ENCODE measurements at places on chromosomes 6 and 20.

DNA sequence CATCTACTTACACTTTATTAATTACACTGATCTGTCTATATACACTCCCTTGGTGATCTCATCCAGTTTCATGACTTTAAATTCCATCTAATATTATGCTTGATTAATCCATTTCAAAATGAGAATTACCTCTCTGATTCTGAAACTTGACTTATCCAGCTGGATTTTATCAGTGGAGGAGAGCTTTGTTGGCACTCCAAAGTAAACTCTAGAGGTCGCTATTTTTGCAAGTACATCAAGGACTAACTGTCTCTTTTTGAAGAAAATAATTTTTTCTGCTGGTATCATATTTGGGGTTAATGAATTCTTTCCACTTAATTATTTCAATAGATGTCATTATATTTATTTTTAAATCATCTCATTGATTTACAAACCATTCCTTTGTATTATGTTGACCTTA, 630.3 kb upstream of the MAN1A1 start:
- H3K4me3 ChIP-seq, result no peak overlapping the region
- no peak overlapping the region for H3K27ac ChIP-seq
- H3K4me1 ChIP-seq, result peaks cover 3% of the 10 kb centered on the region
- no peaks in the 10 kb centered on the region for H3K27me3 ChIP-seq
- no peak for DNase-seq

DNA sequence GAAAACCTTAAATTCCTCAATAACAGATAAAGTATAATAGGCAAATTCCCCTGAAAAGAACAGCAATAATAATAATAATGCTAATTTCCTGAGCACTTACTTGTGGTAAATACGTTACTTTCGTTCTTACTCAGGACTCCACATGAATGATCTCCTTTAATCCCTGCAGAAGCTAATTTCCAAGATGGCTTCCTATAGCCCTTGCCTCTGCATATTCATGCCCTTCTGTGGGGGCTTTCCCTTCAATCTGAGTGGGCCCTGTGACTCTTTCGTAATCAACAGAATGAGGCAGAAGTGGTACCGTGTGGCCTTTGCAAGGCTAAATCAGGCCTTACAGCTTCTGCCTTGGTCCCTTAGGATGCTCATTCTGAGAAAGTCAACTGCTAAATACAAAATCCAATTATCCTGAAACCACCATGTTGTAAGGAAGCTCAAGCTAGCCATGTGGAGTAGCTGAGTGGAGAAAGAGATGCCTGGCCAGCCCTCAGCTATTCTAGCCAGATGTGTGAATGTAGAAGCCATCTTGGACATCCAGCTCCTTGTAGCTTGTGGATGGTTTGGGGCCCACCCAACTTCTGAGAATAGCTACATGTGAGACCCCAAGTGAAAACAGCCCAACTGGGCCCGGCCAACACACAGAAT, 50.5 kb downstream of the MCUR1 start:
- peaks cover 36% of the 10 kb centered on the region for H3K4me1 ChIP-seq
- H3K36me3 ChIP-seq, result no peaks in the 10 kb centered on the region
- H3K4me3 ChIP-seq, result peak overlapping the region; percentile 43
- no peak overlapping the region for H3K27ac ChIP-seq
- no peaks in the 10 kb centered on the region for H3K27me3 ChIP-seq

DNA sequence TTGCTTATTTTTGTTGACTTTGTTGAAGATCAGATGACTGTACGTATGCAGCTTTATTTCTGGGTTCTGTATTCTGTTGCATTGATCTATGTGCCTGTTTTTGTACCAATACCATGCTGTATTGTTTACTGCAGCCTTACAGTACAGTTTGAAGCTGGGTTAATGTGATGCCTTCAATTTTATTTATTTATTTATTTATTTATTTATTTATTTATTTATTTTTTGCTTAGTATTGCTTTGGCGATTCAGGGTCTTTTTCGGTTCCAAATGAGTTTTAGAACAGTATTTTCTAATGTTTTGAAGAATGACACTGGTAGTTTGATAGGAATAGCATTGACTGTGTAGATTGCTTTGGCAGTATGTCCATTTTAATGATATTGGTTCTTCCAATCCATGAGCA, 210.3 kb downstream of the EPM2A start:
- H3K4me1 ChIP-seq, result no peaks in the 10 kb centered on the region
- DNase-seq, result no peak
- H3K27me3 ChIP-seq, result no peaks in the 10 kb centered on the region
- no peaks in the 10 kb centered on the region for H3K36me3 ChIP-seq
- no peak overlapping the region for H3K4me3 ChIP-seq

GRCh38 chr6:215335-216034, 76.8 kb upstream of the DUSP22 start:
- no peak overlapping the region for H3K27ac ChIP-seq
- no peak for DNase-seq
- H3K4me3 ChIP-seq, result no peak overlapping the region
- H3K36me3 ChIP-seq, result no peaks in the 10 kb centered on the region

GRCh38 chr6:53811082-53811481, 16.3 kb downstream of the LRRC1 start:
- no peak for DNase-seq
- H3K4me3 ChIP-seq, result no peak overlapping the region
- H3K4me1 ChIP-seq, result peaks cover 22% of the 10 kb centered on the region
- no peaks in the 10 kb centered on the region for H3K27me3 ChIP-seq
- H3K36me3 ChIP-seq, result peaks cover 3% of the 10 kb centered on the region
- no peak overlapping the region for H3K27ac ChIP-seq

All from T-helper 17 cell (primary cell).